NCI-H82 (cell line): ENCODE measurements at places on chromosomes 5 and 9.
A peak's percentile ranks its signal among the peaks of the same experiment; 100 is the strongest.

GRCh38 chr9:93051680-93052089 is 6.8 kb upstream of the SUSD3 start:
- DNase-seq, result no peak

GRCh38 chr5:102789469-102789868 is 34.4 kb downstream of the PAM start:
- DNase-seq, result no peak

DNA sequence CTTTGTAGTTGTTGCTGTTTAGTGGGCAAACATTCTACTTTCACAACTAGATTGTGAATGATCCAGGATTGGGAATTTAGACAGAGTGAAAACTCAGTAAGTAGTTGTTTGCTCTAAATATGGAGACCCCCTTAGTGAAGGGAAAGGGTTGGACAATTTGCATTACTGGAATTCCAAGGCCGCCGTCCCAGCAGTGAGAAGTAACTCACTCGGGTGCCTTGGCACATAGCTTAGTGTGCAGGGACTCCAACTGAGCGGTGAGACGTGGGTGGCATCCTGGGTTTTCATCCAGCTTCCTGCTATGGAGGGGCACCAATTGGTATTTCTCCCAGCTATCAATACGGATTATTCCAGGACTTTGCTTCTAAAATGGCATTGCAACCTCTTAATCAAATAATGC is 69.7 kb upstream of the FCN1 start:
- DNase-seq, result no peak

GRCh38 chr5:160674901-160675300 is 177.1 kb downstream of the ATP10B start:
- no peak for DNase-seq

DNA sequence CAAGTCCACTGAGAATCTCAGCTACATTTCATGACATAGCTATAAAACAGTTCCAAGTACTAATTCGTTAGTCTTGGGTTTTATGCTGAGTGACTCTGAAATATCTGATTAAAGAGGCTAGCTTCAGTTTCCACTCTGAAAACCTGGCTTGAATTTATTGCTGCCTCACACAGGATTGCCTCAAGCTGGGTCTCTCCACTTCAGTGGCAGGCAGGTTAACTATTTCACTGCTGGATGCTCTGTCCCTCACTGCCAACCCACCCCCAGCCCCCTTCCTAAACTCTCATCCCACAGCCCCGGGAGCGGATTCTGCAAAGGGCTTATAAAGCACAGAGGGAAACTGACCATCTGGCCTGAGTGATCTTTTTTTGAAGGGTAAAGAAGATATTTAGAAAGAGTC is 318.3 kb downstream of the MLLT3 start:
- DNase-seq, result peak; percentile 54

DNA sequence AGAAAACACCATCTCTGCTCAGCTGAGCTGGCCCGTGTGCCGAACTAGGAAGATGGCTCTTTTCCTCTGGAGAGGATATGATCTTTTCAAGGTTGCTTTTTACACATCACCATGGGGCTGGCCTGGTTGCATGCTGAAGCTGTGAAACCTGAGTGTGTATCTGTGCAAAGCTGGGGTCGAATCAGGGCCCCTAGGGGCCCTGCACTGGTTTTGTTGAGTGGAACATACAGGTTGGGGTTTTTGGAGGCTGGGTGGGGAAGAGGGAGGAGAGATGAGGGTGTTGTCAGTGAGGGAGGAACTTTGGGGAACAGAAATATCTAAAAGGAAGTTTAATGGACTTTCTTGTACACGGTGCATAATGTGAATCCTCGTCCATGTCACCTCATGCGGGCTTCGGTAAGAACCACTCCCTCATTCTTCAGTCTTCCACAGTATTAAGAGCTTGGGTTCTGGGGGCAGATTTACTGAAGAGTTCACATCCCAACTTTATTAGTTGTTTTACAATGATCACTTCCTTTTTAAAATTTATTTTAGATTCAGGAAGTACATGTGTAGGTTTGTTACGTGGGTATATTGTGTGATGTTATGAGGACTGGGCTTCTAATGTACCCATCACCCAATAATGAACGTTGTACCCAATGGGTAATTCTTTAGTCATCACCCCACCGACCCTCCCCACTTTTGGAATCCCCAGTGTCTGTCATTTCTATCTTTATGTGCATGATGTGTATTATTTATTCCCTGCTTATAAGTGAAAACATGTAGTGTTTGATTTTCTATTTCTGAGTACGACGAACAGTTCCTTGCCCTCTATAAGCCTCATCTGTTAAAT is 238.2 kb downstream of the NR3C1 start:
- no peak for DNase-seq

DNA sequence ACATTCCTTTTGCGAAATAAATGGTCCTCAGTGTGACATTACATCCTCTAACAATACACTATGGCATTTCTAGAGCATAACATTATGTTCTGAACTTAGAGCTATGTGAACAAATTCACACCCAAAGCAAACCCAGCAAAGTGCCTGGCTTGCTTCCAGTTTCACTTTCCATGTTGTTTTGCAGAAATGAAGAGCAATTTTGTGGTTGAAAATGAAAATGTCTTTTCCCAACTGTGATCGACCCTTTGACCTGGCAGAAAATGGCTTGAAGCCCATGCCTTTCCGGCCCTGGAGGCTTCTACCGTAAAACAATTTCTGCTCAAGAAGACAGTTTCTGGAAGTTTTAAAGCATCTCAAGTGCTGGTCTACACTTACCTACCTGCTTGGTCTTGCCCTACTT is 344.7 kb upstream of the RGMB start:
- no peak for DNase-seq

- DNase-seq, result no peak
Measured at GRCh38 chr9:14281876-14282275, 32.1 kb downstream of the NFIB start.

DNA sequence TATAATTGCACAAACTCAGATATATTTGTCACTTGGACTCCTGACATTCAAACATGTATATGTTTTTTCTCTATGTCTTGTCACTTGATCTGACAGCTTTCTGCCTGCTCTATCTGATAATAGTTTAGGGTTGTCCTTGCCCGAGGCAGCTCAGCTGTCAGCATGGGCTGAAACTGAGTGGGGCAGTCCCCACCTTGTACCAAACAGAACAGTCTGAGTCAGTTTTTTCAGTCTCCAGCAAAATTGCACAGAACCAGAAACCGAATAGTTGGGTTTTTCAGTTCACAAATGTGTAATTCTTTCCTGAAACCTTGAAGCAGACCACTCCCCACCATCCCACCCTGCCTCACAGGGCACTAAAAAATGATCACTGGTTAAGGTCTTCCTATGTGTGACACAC is 9.5 kb upstream of the HAND1 start:
- no peak for DNase-seq

DNA sequence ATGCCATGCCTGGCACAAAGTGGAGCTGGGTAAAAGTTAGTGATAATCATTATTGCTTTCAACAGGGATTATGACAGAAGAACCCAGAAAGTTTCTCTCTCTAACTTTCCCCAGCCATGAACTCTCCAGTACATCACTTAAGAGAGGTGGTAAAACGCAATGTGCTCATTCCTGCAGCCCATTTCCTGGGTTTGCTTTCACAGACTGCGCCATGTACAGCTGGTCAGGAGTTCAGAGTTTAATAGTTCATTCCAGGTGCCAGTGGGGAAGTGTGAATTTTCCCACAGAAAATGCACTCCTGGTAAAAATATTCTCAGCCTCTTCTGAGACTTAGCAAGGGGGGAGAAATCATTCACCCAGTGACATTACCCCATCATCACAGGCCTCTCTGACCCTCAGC is 35.5 kb downstream of the ADAM19 start:
- DNase-seq, result no peak

DNA sequence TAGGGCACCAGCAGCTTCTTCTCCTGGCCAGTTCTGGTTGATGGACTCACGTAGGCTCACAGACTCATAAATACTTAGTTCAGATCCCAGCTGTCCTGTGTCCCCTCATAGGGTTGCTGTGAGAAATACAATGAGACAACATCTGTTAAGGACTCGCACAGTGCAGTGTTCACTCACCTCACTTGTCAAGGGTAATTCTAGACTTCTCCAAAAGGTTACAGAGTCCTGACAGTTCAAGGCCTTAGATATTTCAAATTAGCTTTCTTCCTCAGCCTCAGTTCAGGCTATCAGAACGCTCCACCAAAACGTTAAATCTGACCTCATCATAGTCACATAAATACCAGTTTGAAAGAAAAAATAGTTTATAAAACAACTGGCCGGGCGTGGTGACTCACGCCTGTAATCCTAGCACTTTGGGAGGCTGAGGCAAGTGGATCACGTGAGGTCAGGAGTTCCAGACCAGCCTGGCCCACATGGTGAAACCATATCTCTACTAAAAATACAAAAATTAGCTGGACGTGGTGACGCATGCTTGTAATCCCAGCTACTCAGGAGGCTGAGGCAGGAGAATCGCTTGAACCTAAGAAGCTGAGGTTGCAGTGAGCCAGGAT is 106.3 kb downstream of the UGCG start:
- peak; percentile 4 for DNase-seq

DNA sequence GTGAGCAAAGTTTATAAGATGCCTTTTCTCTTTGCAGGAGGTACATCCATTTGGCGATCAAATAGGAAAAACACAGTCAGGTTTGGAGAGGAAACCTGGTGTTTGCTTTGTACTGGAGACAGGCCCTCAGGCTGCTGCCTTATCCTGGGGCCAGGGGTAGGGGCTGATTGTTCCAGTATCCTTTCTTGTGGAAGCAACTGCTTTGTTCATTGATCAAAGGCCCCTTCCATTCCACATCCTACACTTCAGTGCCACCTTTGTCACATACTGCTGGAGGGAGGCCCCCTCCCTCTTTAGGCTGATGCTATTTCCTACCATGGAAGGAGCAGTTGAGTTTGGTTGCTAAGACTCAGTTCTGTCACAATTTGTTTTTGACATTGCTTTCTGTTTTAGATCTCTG is 778.1 kb downstream of the TLR4 start:
- DNase-seq, result no peak

DNA sequence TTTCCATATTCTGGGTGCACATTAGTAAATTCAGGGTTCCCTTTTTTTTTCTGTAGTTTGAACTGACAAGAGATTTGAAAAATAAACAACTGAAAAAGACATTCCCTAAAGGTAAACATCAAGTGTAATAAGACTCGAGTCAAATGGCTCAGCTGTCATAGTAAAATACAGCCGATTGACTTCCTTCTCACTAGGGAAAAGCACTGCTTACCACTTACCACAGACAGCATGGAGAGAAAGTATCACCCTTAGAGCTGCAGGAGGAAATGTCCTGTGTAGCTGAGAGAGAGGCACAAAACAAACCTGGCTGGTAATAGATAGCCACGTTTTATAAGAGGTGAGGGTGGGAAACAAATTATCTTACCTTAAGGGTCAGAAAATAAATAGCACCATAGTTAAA is 12.1 kb upstream of the DMAC1 start:
- no peak for DNase-seq

GRCh38 chr9:116165912-116166311 is 12.3 kb downstream of the PAPPA start:
- no peak for DNase-seq

DNA sequence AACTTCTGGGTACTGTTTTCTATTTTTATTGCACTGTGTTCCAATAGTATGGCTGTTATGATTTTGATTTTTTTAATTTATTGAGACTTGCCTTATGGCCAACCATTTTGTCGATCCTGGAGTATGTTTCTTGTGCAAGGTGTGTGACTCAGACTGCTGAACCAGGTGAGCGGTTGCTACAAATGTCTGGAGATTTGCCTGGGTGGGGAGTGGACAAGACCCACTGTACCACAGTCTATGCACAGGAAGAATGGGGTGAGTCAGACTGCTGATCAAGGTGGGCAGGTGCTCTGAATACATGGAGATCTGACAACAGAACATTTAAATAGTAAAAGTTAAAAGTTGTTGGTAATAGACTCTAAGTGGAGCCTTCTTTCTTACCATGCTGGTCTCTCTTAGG is 609.2 kb downstream of the CSNK1G3 start:
- no peak for DNase-seq

DNA sequence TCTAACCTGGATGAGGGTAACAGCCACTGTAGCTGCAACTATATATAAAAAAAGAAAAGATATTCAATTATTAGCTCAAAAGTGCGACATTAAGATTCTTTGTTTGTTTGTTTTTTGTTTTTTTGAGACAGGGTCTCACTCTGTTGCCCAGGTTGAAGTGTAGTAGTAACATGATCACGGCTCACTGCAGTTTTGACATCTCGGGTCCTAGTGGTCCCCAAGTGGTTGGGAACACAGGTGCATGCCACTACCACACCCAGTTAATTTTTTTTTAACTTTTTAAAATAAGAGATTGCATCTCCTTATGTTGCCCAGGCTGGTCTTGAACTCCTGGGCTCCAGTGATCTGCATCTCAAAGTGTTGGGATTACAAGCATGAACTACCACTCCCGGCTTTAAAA is 61.8 kb downstream of the MEF2C start:
- no peak for DNase-seq

GRCh38 chr9:87594194-87594593 is 96.5 kb downstream of the DAPK1 start:
- DNase-seq, result no peak

- DNase-seq, result no peak
Measured at GRCh38 chr5:168137265-168137664, 154.2 kb upstream of the WWC1 start.

- DNase-seq, result peak; percentile 11
Measured at GRCh38 chr9:106288689-106289088, 574.3 kb upstream of the ZNF462 start.

- no peak for DNase-seq
Measured at GRCh38 chr5:150401076-150401375, 11.7 kb downstream of the CD74 start.

DNA sequence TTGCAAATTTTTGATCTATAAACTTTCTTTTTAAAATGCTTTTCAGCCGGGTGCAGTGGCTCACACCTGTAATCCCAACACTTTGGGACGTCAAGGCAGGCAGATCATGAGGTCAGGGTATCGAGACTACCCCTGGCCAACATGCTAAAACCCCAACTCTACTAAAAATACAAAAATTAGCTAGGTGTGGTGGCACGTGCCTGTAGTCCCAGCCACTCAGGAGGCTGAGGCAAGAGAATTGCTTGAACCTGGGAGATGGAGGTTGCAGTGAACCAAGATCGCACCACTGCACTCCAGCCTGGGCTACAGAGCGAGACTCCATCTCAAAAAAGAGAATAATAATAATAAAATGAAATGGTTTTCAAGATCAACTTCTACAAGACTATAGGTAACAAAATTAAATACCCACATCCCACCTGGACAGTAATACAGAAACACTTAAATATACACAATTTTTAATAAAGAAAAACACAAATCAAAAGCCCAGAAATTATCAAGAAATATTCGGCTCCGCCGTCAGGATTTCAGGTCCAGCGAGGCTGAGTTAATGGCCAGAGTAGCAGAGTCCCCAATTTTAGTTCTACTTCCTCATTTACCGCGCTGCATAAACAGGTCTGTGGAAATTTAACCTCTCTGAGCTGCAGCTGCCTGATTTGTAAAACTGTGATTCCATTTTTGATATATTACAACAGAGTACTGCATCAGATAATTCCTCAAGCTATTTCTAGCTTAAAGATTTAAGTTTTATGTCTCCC is 4.0 kb downstream of the TUT7 start:
- DNase-seq, result no peak

DNA sequence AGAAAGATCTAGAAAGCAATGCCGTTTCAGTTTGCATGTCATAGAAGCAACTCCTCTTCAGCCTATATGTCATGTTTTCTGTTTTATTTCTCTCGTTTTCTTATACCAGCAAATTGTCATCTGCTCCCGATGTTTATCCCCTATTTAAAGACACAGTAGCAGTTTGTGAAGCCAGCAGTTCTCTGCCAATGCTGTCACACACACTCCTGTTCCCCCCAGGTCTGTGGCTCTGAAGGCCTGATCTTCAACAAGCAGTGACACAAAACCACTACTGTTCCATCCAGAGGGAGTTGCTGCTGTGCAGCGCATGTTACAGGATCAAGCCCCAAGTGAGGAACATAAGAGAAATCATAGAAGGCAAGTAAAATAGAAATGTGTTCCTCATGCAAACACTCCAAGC is 364.1 kb upstream of the SLC30A5 start:
- DNase-seq, result no peak
